ENCODE measurements at places on chromosomes 1 and 21.

DNA sequence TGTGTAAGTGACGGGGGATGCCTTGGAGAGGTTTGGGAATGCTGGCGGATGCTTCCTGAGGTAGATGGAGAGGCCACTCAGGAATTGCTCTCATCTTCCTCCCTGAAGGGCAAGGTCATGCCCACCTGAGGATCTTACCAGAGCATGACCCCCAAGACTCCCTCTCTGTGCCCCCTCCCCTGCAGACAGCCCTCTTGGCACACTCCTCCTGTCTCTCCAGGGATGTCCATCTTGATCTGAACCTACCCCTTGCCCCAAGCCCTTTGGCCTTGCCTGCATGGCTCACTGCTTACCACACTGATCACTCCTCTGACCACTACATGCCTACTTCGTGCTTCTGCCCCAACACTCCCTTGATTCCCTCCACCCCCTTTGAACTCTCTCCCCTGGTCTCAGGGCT is 17.9 kb upstream of the MPL start:
- DNase-seq, result no peak

DNA sequence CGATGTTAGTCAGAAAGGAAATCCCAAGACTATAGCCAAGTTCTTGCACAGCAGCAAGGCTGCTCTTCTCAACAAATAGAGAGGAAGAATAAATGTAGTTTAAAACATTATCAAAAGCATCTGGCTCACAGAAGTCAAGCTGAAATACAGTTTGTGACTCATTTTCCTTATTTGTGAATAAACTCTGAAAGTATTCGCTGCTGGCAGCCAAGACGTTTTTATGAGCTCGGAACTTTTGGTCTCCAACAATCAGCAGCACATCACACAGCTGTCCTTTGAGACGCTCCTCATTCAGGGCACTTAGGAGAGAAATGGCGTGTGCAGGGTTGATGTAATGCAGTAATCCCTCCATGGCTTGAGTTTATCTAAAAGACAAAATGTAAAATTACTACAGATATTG is 16.4 kb downstream of the ZBTB21 start:
- peak; percentile 32 for DNase-seq

GRCh38 chr1:194227161-194227560 is 1040.7 kb upstream of the B3GALT2 start:
- DNase-seq, result no peak

DNA sequence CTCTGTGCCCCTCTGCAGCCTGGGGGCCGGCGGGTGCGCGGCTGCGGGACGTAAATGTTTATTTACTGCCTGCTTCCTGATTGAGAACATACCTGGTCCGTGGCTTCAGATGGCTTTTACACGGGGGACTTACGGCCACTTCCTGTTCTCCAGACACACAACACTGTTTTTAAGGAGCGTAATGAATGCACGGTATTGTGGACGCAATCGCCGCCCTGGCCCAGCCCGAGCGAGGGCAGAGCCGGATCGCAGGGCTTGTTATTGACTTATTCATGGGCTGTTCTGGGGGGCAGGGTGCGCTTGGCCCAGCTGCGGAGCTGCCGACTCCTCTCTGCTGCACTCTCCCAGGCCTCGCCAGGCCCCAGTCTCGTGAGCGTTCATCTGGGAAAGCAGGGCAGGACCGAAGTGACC is 52.8 kb upstream of the ACTRT2 start:
- no peak for DNase-seq

GRCh38 chr21:39479814-39480182 is 28.0 kb downstream of the SH3BGR start:
- DNase-seq, result no peak

DNA sequence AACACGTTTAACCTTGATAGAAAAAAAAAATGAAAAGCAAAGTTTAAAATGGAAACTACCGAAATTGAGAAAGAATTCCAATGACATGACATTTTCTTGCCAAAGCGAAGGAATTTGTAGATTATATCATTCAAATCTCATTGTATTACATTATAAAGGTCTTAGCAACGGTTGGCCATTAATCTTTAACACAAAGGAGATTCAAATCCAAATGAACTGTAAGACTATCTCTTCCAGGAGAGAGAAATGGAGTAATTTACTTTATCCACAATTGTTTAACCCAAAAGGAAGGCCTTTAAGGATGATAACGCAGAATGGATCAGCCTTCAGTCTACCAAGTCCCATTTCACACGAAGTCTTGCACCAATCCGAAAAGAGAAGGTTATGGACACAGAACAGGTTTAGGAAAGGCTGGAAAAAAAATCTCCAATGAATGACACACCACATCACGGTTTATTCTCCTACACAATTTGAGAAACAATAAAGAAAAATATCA is 1.5 kb downstream of the ENAH start:
- no peak for DNase-seq

DNA sequence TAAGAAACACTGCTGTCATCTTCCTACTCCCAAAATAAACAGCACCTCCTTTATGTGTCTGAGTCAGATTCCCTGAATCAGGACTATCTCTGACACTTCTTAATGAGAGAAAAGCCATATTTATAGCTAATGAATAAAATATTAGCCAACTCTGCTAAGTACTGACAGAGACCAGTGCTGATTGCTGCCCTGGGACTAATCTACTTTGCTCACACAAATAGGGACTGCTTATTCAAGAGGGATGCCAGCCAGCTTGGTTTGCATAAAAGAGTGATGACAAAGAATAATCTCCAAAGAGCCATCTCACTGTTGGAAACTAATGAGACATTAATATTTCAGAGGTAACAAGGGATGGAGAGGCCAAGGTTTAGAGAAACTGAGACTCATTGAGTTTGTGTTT is 36.4 kb downstream of the FYB2 start:
- DNase-seq, result no peak

DNA sequence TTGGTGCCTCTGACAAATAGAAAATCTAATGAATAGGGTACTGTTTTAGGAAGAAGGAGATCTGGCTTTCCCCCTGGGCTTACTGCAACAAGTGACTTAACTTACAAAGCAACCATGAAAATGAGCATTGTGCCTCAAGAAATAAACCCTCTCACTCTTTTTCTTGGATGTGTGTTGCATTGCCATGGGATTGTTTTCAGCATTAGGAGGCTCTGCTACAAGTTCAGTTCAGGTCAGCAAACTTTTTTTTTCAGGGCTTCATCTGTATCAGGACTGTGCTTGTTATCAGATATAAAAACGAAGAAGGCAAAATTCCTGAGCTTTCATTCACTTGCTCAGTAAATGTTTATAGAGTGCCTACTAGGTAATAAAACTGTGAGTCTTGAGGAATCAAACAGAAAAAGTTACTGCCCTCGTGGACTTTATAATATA is 37.8 kb upstream of the DOCK7 start:
- no peak for DNase-seq

DNA sequence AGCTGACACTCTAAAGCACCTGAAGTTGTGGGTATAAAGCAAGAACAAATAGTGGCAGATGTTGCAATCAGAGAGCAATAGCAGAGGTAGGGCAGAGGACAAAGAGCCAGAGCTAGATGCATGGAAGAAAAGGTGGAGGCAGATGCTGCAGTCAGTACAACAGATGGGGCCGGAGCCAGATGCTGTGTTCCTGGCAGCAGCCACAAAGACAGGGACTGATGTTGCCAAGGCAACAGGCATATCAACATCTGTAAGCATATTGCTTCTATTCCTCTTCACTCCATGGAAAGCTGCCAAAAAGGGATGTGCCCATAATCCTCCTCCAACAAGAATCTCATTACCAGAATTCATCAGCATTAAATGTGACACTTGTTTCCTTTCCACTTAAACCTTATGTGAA is 108.0 kb downstream of the TNNI3K start:
- no peak for DNase-seq

GRCh38 chr1:111963985-111964738 is 25.3 kb downstream of the KCND3 start:
- DNase-seq, result no peak

DNA sequence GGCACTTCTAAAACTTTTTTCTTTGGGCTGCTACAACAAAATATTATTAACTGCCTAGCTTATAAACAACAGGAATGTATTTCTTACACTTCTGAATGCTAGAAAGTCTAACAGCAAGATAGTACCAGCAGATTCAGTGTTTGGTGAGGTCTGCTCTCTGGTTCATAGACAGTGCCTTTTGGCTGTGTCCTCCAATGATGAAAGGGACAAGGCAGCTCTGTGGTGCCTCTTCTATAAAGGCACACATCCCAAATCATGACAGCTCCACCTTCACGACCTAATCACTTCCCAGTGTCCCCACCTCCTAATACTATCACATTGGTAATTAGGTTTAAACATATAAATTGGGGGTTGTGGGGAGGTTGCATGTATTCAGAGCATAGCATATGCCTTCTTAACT is 9.5 kb downstream of the CFH start:
- no peak for DNase-seq

- DNase-seq, result no peak
These were observed 6.3 kb downstream of the BTG2 start for GRCh38 chr1:203311368-203312301.

- no peak for DNase-seq
These were observed 20.5 kb upstream of the ALG14 start for GRCh38 chr1:95093296-95093695.

DNA sequence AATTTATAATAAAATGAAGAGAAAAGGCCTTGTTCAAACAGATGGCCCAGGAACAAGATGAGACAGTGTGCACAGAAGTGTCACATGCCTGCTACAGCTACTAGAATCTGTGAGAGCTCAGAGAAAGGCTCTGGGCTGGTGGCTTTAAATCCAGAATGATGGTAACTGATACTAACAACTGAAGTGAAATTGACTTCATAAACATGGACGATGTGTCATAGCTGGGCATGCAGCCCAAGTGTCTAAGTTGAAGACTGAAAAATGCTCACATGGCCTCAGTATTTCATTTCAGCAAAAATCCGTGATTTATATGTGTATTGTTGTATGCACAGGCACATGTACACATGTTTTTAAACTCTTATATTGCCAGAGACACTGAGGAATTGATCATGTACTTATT is 208.3 kb upstream of the RUNX1 start:
- peak; percentile 89 for DNase-seq

DNA sequence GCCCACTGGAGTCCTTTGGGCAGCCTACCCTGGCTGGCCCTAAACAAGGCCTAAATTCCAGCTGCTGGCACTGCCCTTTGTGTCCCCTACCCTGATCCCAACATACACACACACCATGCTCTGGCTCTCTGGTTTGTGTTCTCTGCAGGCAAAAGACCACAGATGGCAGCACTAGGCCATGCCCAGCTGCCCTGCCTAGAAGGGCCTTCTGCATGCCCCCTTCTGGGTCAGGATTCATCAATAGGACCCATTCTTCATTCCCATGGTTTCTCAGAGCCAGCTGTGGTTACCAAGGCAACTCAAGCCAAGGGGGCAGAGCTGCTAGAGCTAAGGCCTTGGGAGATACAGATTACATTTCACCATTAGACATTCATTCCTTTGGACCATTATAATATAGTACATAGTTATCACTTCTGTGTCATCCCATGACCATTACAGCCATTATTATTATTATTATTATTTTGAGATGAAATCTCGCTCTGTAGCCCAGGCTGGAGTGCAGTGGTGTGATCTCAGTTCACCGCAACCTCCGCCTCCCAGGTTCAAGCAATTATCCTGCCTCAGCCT is 17.5 kb downstream of the ASAP3 start:
- no peak for DNase-seq

GRCh38 chr21:46448108-46448507 is 10.6 kb upstream of the DIP2A start:
- no peak for DNase-seq

DNA sequence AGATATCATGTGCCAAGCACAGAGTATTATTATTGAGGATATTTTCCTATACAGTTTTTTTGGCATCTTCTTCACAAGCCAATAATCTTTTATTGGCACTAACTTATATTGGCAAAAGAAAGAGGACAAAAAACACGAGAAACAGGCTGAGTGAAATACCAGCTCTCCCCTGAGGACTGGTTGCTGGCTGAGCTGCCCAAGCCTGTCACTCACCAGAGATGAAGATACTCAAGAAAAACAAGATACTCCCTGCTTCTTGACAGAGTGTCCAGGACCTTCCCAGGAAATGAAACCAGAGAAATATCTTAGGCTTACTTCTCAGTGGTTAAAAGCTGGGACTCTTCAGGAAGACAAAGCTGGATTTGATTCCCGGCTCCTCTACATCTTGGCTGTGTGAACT is 35.9 kb upstream of the ATP1B1 start:
- DNase-seq, result no peak

- DNase-seq, result no peak
These were observed 123.6 kb downstream of the ELAVL4 start for GRCh38 chr1:50232336-50232735.

DNA sequence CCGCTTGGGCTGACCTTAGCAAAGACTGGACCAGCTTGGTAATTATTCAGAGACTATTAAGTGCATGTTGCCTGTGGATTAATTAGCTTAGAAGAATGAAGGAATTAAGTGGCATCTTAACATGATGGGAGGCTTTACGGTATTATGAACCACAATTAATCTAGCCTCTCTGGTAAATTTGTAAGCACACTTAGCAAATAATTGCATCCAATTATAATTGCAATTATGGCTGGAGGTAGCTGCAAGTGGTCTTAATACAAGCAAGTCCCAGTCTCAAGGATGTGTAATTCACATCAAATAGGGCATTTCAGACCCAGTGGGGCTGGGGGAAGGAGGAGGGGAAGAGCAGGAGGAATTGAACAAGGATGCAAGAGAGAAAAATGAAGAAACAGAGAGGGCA is 151.6 kb downstream of the CNIH3 start:
- no peak for DNase-seq

DNA sequence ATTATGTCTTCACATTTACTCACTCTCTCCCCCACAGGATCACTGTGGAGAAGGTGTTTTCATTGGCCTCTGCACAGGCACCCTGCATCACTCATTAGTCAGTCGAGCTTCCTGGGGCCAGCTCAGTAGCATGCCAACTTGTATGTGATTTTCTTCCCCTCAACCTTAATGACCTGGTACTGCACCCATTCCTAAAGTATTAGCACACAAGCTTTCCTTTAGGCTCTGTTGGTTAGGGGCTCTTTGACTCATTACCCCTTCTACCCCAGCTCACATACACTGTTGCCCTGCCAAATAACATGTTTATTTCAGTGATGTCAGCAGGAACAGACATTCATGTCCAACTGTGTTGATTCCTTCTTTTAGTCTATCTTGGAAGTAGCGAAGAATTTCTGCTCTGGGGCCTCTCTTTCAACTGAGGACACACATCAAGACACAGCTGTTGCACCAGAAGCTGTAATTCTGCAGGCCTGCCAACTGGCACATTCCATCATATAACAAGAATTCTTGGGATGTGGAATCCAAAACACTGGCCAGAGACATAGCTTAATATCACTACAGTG is 603.5 kb upstream of the ADAMTS5 start:
- DNase-seq, result peak; percentile 85

GRCh38 chr1:234589064-234589800 is 20.7 kb downstream of the IRF2BP2 start:
- DNase-seq, result no peak

All from non-pigmented ciliary epithelial cell (primary cell).